ENCODE measurements at places on chromosomes 7 and 10. TPM values are rescaled to one million over a fixed set of nuclear protein-coding genes. Genes with fewer than 3 reads are reported as not detected.

GCK gene
- total RNA-seq = 0.50 TPM

TLL2 gene
- total RNA-seq = not detected

GRCh38 chr10:123848564-123849457, 42.8 kb downstream of the CPXM2 start:
- H3K4me1 ChIP-seq = no peaks in the 10 kb centered on the region
- H3K4me3 ChIP-seq = no peak overlapping the region
- no peak overlapping the region for H3K27ac ChIP-seq
- H3K27me3 ChIP-seq = no peaks in the 10 kb centered on the region
- no peaks in the 10 kb centered on the region for H3K36me3 ChIP-seq

DNA sequence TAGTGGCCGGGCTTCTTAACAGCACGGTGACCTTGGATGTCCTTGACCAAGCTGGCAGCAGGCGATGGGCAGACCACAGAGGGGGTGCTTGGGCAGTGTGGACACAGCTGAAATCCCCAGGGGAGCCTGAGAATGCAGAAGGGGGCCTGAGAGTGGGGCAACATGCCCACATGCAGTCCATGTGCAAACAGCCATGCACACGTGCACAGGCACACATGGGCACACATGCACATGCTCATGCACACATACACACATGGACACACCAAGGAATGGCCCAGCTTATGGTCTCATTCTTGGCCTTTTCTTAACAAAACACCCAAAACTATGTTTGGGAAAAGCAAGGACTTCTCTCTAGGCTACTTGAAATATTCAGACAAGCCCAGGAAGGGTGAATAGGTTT, 483.9 kb upstream of the MKI67 start:
- no peaks in the 10 kb centered on the region for H3K36me3 ChIP-seq
- H3K4me3 ChIP-seq = no peak overlapping the region
- no peak overlapping the region for H3K27ac ChIP-seq
- no peaks in the 10 kb centered on the region for H3K27me3 ChIP-seq
- DNase-seq = no peak

Measured in right lobe of liver (tissue), 6 donors.